ENCODE measurements at places on chromosomes 2 and 18. TPM values are rescaled to one million over a fixed set of nuclear protein-coding genes. Genes with fewer than 3 reads are reported as not detected.

DNA sequence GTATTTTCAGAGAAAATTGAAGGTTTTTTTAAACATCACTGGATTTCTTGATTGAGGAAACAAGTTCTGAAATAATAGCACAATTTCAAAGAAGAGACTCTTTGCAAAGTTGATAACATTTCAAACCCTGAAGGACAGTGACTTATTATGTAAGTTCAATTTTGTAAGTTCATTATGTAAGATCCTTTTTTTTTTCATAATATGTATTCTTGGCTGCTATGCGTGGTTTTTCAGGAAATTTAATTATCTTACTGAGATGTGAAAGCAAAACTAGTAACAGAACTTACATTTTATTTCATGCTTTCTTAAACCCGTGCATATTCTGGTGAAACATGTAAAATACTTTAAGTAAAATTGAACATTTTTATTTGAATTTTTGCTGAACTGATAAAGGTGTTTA lies 65.4 kb downstream of the RIF1 start:
- H3K27me3 ChIP-seq = no peaks in the 10 kb centered on the region
- no peak overlapping the region for H3K4me3 ChIP-seq
- no peak overlapping the region for H3K27ac ChIP-seq
- peaks cover 6% of the 10 kb centered on the region for H3K36me3 ChIP-seq
- no peak for DNase-seq

GRCh38 chr18:45551142-45551815 lies 64.0 kb upstream of the SLC14A2 start:
- H3K36me3 ChIP-seq = no peaks in the 10 kb centered on the region
- no peak overlapping the region for H3K4me3 ChIP-seq
- DNase-seq = no peak
- no peaks in the 10 kb centered on the region for H3K27me3 ChIP-seq

- no peaks in the 10 kb centered on the region for H3K4me1 ChIP-seq
- H3K36me3 ChIP-seq = no peaks in the 10 kb centered on the region
- H3K27me3 ChIP-seq = no peaks in the 10 kb centered on the region
Observed at GRCh38 chr2:170680172-170680941, 34.8 kb upstream of the SP5 start.

DNA sequence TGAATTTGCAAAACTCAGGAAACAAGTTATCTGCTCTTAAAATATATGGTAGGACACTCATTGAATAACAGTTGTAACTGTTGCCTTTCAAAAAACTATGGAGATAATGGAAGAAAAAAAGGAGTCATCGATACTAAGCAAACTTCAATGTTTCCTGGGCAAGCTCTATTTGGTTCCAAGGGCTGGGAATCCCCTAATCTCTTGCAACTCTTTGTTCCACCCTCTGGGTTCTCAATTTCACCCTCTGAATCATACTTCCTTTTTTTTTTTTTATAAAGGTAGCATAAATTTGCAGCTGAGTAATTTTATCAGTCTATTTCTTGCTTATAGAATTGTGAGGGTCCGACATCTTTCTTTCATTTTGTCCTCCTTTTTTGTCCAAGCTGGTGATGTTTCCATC lies 36.7 kb downstream of the SLC9A4 start:
- H3K4me3 ChIP-seq = no peak overlapping the region
- H3K27ac ChIP-seq = no peak overlapping the region
- DNase-seq = no peak
- no peaks in the 10 kb centered on the region for H3K36me3 ChIP-seq
- peaks cover 2% of the 10 kb centered on the region for H3K4me1 ChIP-seq

DNA sequence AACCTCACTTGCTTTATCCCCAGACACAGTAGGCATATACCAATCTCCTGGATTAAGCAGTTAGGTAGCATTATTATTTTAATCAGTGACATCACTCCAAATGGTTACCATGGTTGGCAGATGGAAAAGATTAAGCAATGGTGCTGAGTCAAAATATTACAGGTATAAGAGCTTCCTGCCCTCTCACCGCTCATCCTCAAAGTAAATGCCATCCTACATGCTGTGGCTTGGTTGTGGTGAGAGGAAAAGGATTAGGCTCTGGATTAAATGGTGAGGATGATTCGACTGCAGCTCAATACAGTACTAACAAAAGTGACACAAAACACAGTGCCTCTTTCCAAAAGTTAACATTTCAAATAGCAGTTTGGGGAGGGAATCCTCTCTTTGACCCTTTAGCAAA lies 108.9 kb upstream of the ACAA2 start:
- no peaks in the 10 kb centered on the region for H3K4me1 ChIP-seq
- H3K4me3 ChIP-seq = no peak overlapping the region
- no peaks in the 10 kb centered on the region for H3K27me3 ChIP-seq
- DNase-seq = no peak

CRYBA2 gene
- not detected for polyA plus RNA-seq

ARHGAP28 gene
- 1.4 TPM for polyA plus RNA-seq

DNA sequence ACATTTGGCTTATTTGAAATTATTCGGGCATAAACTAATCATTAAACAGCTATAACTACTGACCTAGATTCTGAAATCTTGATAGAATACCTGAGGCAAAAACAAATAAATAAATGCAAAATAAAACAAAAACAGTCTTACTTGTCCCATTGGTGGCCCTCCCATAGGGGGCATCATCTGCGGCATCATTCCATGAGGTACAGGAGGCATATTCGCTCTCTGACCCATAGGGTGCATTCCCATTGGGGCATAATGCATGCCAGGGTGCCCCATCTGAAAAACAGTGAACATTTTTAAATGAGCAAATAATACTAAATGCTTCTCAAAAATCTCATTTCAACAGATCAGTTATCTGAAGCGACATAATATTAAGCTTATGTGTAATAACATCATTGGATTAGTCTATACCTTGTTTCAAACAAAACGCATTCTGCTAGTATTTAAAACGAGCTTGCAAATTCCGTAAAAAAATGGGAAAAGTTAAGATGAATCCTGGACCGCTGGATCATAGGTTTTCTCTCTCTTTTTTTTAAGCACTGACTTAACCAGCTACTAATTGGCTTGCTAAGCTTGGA lies 1.3 kb downstream of the PRPF40A start:
- no peak overlapping the region for H3K4me3 ChIP-seq
- no peak overlapping the region for H3K27ac ChIP-seq
- H3K27me3 ChIP-seq = no peaks in the 10 kb centered on the region
- H3K36me3 ChIP-seq = peaks cover 6% of the 10 kb centered on the region

GRCh38 chr2:59458800-59459199 lies 1094.7 kb downstream of the BCL11A start:
- H3K36me3 ChIP-seq = no peaks in the 10 kb centered on the region
- no peaks in the 10 kb centered on the region for H3K27me3 ChIP-seq
- H3K27ac ChIP-seq = no peak overlapping the region
- no peaks in the 10 kb centered on the region for H3K4me1 ChIP-seq
- DNase-seq = peak; percentile 4

DNA sequence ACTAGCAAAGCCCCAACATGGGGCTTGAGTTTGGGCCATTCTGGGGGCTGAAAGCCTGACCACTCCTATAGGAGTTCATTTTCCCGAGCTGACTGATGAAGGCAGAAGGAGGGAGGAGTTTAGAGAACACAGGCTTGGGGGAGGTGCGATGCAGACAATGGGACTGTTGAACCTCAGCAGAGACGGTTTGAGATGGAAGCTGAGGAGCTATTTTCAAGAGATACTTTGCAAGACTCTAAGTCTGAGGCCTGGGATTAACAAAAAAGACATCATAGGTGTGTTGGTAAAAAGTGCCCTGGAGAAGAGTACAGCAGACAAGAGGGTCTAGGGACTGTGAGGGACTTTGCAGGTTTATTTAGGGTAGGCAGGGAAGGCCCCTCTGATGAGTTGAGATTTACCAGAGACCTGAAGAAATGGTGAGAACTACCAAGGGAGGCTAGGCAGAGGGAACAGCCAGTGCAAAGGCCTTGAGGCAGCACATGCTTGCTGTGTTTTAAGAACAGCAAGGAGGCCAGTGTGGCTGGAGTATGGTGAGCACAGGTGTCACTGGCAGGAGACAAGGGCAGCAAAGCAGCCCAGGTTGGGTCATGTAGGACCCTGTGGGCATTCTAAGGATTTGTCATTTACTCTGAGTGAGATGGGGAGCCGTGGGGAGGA lies 31.6 kb downstream of the PCBP1 start:
- H3K4me1 ChIP-seq = peaks cover 13% of the 10 kb centered on the region
- no peaks in the 10 kb centered on the region for H3K36me3 ChIP-seq
- no peak for DNase-seq
- H3K27ac ChIP-seq = peak overlapping the region; percentile 68

DNA sequence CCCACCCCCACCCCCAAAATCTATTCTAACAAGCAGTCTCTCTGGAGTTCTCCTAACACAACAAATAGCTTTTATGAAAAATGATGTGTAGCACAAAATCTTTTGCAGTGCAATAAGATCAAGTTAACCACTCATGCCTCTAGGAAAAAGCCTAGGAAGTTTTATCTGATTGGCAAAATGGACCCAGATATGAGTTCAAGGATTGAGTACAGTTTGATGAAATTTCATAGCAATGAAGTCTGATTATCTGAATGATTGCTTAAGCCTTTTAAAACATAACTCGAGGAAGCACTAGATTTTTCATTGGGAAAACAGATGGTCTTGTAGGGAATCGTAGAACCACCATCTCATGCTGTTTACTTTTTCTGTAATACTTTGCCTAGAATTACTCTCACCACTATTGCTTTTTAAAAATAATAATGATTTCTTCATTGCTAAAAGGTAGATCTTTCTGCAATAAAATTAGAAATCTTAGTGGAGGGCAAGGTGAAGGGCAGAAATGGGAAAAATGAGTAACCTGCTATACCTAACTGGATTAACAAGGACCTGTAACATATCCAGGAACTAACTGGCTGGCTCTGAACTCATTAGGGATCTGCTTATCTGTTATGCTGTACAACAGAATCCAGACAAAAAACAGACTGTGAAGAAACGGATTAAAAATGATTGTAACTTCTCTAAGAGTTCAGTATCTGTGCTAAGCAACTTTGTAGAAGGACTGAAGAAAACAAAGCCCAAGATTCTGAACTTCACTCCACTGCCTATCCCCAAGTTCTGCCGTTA lies 73.7 kb upstream of the ETAA1 start:
- no peaks in the 10 kb centered on the region for H3K4me1 ChIP-seq
- DNase-seq = peak; percentile 59
- no peak overlapping the region for H3K4me3 ChIP-seq
- no peak overlapping the region for H3K27ac ChIP-seq

DNA sequence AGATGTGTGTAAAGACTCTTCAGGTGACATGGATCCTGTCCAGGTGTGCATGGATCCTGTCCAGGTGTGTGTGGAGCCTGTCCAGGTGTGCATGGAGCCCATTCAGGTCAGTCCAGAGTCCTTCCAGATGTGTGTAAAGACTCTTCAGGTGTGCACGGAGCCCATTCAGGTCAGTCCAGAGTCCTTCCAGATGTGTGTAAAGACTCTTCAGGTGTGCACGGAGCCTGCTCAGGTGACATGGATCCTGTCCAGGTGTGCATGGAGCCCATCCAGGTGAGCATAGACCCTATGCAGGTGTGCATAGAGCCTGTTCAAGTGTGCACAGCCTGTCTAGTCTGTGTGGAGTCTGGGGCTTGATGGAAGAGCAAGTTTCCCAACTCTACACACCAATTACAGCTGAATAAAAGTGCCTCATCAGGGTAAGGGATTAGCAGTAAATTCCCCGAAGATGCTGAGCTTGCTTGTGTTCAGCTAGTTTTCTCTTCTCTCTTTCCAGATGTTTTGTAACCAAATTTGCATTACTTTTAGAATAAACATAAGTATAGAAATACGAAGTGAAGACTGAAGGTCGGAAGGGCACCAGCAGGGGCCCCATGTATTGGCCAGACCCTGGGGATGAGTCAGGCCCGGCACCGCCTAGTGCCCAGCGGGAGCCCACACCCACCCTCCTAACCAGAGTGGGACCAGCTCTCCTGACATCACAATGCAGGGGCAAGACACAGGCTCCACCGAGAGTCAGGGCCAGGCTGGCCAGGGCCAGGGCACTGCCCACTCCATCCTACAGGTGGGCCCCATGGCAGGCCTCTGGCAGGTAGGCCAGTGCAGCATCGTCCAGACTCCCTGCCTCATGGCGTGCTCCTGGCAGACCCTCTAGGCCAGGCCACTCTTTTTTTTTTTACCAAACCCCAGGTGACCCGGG lies 38.6 kb upstream of the GPC1 start:
- no peaks in the 10 kb centered on the region for H3K4me1 ChIP-seq
- no peak overlapping the region for H3K27ac ChIP-seq
- DNase-seq = no peak

DNA sequence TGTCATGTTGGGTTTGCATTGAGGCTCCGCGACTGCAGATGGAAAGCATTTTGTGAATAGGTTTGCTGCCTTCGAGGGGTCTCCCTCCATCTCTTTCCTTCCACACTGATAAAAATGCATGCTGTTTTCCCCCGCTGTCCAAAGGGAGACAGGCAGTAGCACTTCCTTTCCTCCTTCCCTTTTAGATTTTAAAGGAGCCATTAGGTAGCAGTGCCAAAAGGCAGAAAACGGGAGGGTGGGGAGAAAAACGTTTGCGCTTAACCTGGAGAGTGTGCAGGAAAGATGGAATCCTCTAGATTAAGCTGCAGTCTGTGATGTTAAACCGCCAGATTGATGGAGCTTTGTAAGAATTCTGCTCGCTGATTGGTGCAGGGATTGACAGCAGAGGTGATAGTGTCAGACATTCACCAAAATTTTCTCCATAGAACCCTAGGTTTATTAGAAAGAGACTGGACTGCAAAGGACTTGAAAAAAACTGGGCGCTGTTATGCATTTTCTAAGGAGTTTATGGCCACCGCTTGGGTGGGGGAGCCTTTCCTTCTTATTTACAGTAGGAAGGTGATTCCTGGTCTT lies 688 bp downstream of the MAPRE2 start:
- peaks cover 13% of the 10 kb centered on the region for H3K4me1 ChIP-seq
- no peak for DNase-seq

- H3K4me3 ChIP-seq = no peak overlapping the region
- no peaks in the 10 kb centered on the region for H3K4me1 ChIP-seq
- no peaks in the 10 kb centered on the region for H3K27me3 ChIP-seq
Observed at GRCh38 chr2:15359716-15360531, 201.2 kb downstream of the NBAS start.

- no peaks in the 10 kb centered on the region for H3K36me3 ChIP-seq
- no peaks in the 10 kb centered on the region for H3K27me3 ChIP-seq
- no peaks in the 10 kb centered on the region for H3K4me1 ChIP-seq
- H3K27ac ChIP-seq = no peak overlapping the region
- no peak overlapping the region for H3K4me3 ChIP-seq
- DNase-seq = no peak
Observed at GRCh38 chr2:180787330-180787729, 193.1 kb upstream of the UBE2E3 start.

- peak; percentile 32 for DNase-seq
- H3K4me1 ChIP-seq = no peaks in the 10 kb centered on the region
- no peak overlapping the region for H3K4me3 ChIP-seq
- no peak overlapping the region for H3K27ac ChIP-seq
- no peaks in the 10 kb centered on the region for H3K36me3 ChIP-seq
Observed at GRCh38 chr2:146530886-146531285, 1313.9 kb upstream of the ACVR2A start.

All from lung (tissue), 17 donors.